Dermis blood vessel endothelial cell (primary cell): ENCODE measurements at places on chromosomes 6 and 20.

GRCh38 chr6:8090650-8091049 lies 11.7 kb downstream of the EEF1E1 start:
- no peak for DNase-seq

DNA sequence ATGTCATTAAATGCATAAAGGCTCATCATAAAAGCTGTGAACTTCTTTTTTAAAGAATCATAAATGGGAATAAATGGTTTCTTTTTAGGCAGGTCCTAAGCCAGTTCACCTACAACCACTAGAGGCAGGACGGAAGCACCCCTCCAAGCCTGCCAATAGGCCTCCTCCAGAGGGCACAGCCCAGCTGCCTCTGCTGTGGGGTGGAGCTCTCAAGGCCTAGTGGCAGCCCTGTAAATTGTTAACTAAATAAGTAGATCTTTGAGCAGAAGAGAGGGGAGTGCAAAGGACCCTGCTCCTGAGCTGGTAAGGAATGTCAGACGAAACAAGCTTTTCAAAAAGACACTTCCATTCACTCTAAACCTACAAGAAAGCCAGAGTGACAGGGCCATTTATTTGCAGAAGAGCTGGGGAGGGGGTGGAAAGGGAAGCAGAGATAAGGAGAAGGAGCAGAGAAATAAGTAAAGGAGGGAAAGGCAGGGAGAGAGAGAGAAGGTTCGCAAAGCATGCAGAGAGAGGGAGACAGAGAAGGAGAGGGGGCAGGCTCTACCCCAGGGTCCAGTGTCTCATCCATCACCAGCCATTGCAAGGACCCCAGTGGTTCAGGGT lies 18.0 kb upstream of the MAFB start:
- DNase-seq: no peak

- no peak for DNase-seq
Measured at GRCh38 chr6:97586344-97586743, 303.3 kb upstream of the MMS22L start.

GRCh38 chr6:34888874-34889555 lies at the start of gene ANKS1A:
TSS of gene ANKS1A (plus strand) at chr6:34889255. CDS start at chr6:34889403, 148 bp downstream.
- peak; percentile 66 for DNase-seq

DNA sequence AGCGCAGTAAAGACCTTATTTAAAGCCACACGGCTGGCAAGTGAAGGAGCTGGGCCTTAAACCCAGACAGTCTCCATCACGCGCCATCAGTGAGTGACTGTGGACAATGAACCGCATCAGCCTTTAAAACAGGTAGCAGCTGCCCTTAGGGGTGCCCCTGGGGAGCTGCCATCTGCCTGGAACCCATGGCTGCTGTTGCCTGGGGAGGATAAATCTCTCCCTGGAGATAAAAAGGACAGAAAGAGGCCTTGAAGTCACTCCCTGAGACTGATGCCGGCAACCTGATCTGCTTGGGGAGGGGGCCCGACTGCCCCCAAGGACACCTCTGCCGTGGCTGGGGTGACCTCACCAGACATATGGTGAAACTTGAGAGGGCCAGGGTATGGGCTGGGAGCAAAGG lies 73.5 kb downstream of the PREX1 start:
- DNase-seq: no peak

DNA sequence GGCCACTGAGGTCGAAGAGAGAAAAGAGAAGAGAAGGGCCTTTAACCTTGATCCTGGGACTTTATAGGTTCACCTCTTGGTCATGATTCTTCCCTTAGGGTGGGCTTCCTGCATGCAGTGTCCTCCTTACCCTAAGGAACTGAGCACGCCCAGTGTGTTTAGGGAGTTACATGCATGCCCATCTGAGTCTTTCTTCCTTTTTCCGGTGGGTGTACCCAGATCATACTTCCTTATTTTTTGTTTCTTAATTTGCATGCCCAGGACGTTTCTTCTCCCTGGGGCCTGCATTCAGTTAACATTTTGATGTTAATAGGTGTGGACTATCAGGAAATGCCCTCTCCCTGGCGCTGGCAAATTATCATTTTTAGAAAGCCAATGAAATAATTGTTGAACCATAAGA lies 91.5 kb downstream of the HTR1B start:
- DNase-seq: no peak

GRCh38 chr6:98581705-98582104 lies 252.7 kb upstream of the POU3F2 start:
- no peak for DNase-seq

GRCh38 chr6:90241229-90241880 lies 55.3 kb downstream of the BACH2 start:
- peak; percentile 6 for DNase-seq

DNA sequence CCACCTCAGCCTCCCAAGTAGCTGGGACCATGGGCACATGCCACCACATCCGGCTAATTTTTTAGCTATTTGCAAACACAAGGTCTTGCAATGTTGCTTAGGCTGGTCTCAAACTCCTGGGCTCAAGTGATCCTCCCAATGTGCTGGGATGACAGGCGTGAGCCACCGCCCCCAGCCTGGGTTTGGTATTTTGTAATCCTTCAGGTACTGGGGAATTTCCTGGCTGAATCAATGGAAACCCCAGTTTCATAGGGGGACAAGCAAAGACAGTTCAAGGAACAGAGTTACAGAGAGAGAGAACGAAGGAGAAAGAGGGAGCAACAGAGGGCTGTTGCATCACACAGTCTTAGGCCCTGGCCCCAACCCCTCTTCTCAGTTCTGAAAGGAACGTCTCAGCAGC lies 35.7 kb downstream of the RAB44 start:
- no peak for DNase-seq

GRCh38 chr6:152682141-152682540 lies 15.6 kb upstream of the MYCT1 start:
- no peak for DNase-seq

- DNase-seq: no peak
Measured at GRCh38 chr6:26105109-26105730, 18.0 kb downstream of the HFE start.

GRCh38 chr20:7123457-7123856 lies 356.0 kb downstream of the BMP2 start:
- no peak for DNase-seq

DNA sequence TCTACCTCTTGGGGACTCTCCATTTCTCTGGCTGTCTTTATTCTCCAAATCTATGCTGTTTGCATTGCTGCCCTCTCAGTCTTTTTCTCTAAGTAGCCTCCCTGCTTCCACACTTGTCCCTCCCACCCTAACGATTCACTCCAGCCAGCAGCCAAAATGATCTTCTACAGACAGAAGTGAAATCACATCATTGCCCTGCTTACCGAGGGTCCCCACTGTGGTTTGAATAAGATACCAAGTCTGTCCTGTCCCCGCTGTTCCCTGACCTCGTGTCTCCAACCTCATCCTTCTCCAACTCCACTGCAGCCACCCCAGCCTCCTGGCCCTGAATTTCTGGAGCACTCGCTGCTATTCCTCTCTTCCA lies 11.5 kb upstream of the OCSTAMP start:
- no peak for DNase-seq

GRCh38 chr6:41564448-41565142 lies 18.4 kb downstream of the FOXP4 start:
- DNase-seq: no peak

DNA sequence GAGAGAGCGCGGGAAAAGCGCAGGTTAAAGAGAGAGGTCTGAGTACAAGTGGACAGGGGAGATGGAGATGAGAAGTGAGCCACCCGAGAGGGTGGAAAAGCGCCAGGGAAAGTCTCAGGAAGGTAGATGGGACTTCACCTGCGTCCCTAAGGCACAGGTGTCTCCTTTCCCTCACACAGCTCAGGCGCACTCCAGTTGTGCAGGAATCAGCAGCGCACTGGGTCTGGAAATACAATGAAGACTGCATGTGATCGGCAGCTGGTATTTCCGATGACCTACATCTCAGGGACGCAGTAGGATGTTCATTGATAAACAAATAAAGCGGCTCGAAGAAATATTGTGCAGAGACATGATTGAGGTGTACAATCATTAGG lies 432 bp upstream of the KHDRBS2 start:
- DNase-seq: no peak
